H9 (cell line): ENCODE measurements at places on chromosomes 16 and 17. TPM values are rescaled to one million over a fixed set of nuclear protein-coding genes. Genes with fewer than 3 reads are reported as not detected.

The TEX14 gene
- 0.31 and 0.55 TPM in 2 replicates for total RNA-seq

The CD68 gene
- 0.37 and 0.42 TPM in 2 replicates for total RNA-seq

The CHAD gene
- total RNA-seq, result 0.46 and 0.57 TPM in 2 replicates

The KIF22 gene
- 148 and 151 TPM in 2 replicates for total RNA-seq

The SSTR5 gene
- 0.22 and 0.37 TPM in 2 replicates for total RNA-seq

The C16orf89 gene
- 2.0 and 2.5 TPM in 2 replicates for total RNA-seq

The KRTAP4-1 gene
- total RNA-seq, result not detected in 2 replicates

The ITGAX gene
- total RNA-seq, result 0.15 and 0.28 TPM in 2 replicates

The SLC13A2 gene
- total RNA-seq, result not detected in 2 replicates

The TERB1 gene
- total RNA-seq, result not detected in 2 replicates

The MRC2 gene
- total RNA-seq, result 18.7 and 21.6 TPM in 2 replicates

The HCRT gene
- not detected in 2 replicates for total RNA-seq

The ABCC11 gene
- total RNA-seq, result 0.24 and 0.33 TPM in 2 replicates

The MYOCD gene
- 0.17 and 0.39 TPM in 2 replicates for total RNA-seq

The ALOX12 gene
- total RNA-seq, result 0.81 and 1.9 TPM in 2 replicates

The ANKRD40CL gene
- not detected in 2 replicates for total RNA-seq
